ENCODE measurements at places on chromosomes 2 and 18.

- DNase-seq = no peak
Measured at GRCh38 chr2:166610913-166611305, 116.9 kb upstream of the SCN7A start.

GRCh38 chr2:231602859-231603467 lies 10.3 kb downstream of the TEX44 start:
- DNase-seq = no peak

- no peak for DNase-seq
Measured at GRCh38 chr2:240594511-240595380, 8.2 kb downstream of the CAPN10 start.

- DNase-seq = no peak
Measured at GRCh38 chr2:68283419-68283812, 31.1 kb upstream of the PPP3R1 start.

- DNase-seq = no peak
Measured at GRCh38 chr2:9255416-9255815, 48.8 kb downstream of the ASAP2 start.

- DNase-seq = no peak
Measured at GRCh38 chr18:36728345-36728744, 100.5 kb downstream of the TPGS2 start.

- no peak for DNase-seq
Measured at GRCh38 chr18:11366410-11366809, 217.0 kb upstream of the PIEZO2 start.

DNA sequence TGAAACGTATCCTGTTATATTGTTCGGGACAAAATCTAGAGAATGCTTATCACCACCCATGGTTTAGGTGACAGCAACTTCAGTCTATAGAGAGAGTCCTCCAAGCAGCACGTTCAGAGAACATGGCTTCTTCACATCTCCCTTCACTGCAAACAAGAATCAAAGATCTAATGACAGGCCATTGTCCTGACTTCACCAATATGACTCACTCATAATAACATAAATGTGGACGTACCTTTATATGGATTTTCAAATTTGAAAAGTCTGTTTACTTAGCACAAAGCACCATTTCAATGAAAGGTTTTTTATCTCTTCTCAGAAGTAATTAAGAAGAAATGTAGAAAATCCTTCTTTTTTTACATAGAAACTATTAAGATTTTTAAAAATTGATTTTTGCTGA lies 46.7 kb downstream of the KLF7 start:
- no peak for DNase-seq

GRCh38 chr18:22702806-22703205 lies 230.3 kb upstream of the RBBP8 start:
- no peak for DNase-seq

DNA sequence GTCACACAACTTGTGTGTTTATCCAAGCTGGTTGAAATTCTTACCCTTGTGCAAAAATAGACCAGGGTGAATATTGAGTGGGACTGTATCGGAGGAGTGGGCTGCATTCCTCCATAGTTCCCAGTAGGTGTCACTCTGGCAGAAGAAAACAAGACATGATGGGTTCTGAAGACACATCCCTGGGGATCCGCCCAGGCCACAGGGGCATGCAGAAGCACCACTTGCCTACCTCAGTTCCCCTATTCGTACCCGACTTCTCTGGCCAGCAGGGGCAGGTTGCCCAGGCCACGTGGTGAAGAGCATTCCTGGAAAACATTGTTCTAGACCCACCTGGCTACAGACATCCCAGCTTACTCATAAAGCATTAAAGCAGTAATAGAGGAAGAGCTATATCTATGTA lies 168.2 kb downstream of the FAM210A start:
- DNase-seq = no peak

GRCh38 chr2:203155406-203155805 lies 83.4 kb upstream of the CYP20A1 start:
- DNase-seq = no peak

DNA sequence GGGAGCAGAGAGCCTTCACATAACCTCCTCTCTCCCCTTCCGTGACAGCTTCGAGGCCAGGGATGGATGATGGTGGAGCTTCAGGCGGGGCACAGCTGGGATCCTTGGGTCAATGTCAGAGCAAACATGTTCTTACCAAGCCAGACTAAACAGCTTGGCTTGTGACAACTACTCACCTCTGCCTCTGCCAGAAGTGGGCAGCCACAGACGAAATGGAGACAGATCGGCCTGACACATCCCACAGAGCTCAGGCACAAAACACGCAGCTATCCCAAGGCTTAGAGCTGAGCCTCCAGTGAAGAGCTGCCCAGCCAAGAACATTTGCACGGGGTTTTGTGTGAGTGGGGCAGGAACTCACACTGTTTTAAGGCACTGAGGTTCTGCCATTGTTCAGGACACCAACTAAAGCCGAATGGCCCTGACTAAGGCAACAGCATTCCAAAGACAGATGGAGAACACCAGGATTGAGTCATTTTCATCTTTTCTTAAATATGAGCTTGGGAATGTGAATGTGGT lies 12.8 kb downstream of the PXDN start:
- DNase-seq = no peak

GRCh38 chr18:69233465-69234054 lies 167.1 kb upstream of the DOK6 start:
- DNase-seq = no peak

- DNase-seq = no peak
Measured at GRCh38 chr2:168034616-168035015, 212.8 kb downstream of the STK39 start.

DNA sequence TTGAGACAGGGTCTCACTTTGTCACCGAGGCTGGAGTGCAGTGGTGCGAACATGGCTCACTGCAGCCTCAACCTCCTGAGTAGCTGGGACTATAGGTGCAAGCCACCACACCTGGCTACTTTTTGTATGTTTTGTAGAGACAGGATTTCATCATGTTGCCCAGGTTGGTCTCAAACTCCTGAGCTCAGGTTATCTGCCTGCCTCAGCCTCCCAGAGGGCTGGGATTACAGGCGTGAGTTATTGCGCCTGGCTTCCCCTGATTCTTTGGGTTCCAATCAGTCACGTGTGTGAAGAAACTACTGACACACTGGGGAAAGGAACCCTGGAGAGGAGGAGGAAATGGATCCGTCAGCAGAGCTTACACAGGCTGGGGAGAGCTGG lies 22.3 kb upstream of the RAB10 start:
- no peak for DNase-seq

DNA sequence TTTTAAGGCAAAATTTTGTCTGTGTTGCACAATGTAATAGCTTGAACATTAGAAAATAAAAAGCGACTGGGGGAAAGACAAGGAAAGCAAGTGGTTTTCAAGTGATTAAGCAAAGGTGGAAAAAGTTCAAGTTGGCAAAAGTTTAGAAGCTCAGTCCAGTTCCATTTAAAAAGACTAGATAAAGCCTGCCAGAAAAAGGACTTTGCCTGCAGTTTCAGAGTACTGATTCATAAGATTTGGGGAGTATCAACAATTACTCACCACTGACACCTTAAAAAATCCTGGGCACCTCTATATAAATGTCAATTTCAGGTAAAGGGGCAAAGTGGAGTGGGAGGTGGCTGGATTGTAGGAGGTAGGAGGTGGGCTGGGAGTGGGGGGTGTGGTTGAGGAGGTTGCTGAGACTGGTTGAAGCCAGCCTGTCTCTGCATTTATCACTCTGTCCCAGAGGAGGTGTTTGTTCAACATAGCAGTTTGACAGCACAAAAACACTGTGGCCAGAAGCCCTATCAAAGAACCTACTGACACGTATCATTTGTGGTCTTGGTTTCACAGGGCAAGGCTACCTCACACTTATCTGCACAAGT lies 14.6 kb downstream of the ZEB2 start:
- no peak for DNase-seq

GRCh38 chr2:118310681-118311429 lies 222.6 kb downstream of the INSIG2 start:
- no peak for DNase-seq

DNA sequence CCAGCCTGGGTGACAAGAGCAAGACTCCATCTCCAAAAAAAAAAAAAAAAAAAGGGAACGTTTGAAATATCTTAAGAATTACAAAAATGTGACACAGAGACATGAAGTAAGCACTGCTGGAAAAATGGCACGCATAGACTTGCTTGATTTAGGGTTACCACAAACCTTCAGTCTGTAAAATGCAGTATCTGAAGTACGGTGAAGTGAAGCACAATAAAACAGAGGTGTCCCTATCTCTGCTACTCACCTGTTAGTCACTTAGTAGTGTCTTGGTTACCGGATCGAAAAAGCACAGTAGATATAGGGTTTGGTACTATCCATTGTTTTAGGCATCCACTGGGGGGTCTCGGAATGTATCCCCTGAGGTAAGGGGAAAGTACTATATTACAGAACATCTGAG lies 11.6 kb upstream of the GREB1L start:
- no peak for DNase-seq

DNA sequence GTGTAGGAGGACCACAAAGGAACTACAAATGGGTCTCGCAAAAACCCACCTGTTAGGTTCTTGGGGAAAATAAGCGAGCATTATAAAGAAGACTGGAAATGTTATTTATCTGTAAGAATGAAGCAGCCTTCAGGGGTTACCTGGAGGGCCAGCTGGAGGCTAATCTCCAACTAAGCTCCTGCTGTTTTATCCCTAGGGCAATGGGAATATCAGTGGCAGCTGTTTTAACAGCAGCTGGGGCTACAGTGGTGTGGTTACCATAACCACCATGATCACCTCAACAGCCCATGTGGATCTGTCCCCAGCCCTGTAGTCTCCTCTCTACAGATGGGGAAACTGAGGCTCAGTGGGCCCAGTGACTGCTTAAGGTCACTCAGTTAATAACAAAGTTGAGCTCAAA lies 108.1 kb downstream of the FTCDNL1 start:
- no peak for DNase-seq

- DNase-seq = no peak
Measured at GRCh38 chr18:56493531-56493930, 144.9 kb downstream of the TXNL1 start.
